Left forelimb (tissue), 1 donor: ENCODE measurements at places on chromosomes 2 and 18.
A peak's percentile ranks its signal among the peaks of the same experiment; 100 is the strongest.

GRCh38 chr2:219596954-219597551, 604 bp upstream of the STK11IP start:
- no peak for DNase-seq

GRCh38 chr2:166494140-166494624, at the start of gene SCN7A:
SCN7A (minus strand) TSS chr2:166494249; CDS start chr2:166477696, 16,553 bp downstream.
- DNase-seq = peak; percentile 88

GRCh38 chr18:63336366-63337099, 17.0 kb upstream of the BCL2 start:
- no peak for DNase-seq

DNA sequence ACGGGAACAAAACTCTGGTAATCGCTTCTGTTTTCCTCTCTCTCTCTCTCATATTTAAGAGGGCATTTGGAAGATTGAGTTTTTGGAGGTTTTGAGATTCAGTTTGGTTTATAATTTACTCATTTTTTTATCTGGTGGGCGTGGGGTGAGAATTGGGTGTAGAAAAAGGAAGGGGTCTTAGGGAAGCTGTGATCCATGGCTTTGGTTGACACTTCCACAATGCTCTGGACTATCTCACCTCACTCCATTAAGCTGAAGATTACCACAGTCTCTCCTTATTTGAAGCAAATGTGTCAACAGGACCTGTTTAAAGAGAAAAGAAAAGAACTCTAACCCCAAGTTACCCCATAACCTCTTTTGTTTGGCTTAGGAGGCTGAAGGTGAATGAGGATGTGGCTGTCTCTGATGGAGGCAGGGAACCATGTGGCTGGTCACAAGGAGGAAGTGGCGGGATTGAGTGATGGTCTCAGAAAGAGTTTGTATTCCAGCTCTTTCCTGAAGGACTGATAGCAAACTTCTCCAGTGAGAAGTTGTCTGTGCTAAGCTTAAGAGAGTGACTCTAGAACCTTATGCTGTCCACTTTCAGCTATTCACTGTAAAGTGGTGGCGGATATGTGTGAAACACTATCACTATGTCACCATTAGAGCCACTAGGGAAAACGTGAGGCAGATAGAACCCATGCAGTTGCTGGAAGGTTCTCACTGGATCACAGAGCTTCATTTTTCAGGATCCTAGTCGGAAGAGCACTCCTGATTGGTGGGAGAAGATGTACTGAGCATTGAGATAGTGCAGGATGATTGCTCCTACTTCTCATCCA, 934 bp downstream of the ZNF804A start:
- DNase-seq = no peak

DNA sequence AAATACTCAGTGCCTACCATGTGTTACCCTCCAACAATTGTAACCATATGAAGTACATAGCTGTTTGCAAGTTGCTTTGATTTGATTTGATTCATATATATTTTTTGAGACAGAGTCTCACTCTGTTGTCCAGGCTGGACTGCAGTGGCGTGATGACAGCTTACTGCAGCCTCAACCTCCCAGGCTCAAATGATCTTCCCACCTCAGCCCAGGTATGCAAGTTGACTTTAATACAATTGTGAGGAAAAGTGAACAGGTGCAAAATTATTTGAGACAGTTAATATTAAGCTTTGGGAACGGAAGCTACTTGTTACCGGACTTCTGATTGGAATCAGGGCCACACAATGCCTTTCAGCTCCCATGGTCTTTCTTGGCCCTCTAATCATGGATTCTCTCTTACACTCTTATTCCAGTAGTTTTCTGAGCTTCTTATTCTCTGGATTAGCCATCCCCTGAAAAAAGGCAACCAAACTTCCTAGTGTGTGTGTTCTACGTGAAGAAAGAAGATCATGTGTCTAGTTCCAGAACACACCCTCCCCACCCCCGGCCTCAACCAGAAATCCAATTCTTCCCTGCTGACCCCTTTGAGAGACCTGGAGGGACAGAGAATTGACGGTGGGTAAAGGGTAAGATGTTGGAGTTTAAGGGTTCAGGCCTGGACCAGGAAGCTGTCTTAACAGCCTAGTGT, 1.1 kb upstream of the RPL37A start:
- no peak for DNase-seq
